ENCODE measurements at places on chromosomes 12 and 14. TPM values are rescaled to one million over a fixed set of nuclear protein-coding genes. Genes with fewer than 3 reads are reported as not detected.
A peak's percentile ranks its signal among the peaks of the same experiment; 100 is the strongest.

DNA sequence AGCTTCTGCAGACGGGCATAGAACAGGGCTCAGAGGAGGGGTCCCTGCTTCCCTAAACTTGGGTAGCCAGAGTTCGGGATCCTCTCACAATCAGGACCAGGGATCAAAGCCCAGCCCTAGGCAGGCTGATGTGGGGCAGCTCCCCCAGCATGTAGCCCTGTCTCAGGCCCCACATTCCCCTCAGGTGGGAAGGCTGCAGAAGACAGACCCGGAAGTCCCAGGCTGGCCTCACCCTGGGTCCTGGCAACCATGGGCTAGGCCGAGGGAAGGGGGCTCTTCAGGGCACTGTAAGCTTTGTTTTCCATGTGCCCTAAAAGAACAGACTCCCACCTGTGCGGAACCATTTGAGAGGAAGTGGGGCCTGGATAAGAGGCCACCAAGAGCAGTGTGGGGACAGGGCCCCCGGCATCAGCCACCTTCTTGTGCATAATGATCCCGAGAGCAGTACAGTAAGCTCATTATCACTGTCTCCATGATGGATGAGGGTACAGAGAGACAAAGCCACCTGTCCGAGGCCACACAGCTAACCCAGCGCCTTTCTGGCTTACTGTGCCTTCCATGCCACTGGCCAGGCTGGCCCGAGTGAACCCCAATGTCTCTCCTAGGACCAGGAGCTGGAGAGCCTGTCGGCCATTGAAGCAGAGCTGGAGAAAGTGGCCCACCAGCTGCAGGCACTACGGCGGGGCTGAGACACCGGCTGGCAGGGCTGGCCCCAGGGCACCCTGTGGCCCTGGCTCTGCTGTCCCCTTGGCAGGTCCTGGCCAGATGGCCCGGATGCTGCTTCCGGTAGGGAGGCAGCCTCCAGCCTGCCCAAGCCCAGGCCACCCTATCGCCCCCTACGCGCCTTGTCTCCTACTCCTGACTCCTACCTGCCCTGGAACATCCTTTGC, 11.5 kb downstream of the CHGA start:
- DNase-seq: no peak

- DNase-seq: peak; percentile 60
These were observed 177.9 kb upstream of the PRMT8 start for GRCh38 chr12:3313066-3313465.

GRCh38 chr14:69500736-69501135, 16.2 kb downstream of the PLEKHD1 start:
- DNase-seq: no peak

DNA sequence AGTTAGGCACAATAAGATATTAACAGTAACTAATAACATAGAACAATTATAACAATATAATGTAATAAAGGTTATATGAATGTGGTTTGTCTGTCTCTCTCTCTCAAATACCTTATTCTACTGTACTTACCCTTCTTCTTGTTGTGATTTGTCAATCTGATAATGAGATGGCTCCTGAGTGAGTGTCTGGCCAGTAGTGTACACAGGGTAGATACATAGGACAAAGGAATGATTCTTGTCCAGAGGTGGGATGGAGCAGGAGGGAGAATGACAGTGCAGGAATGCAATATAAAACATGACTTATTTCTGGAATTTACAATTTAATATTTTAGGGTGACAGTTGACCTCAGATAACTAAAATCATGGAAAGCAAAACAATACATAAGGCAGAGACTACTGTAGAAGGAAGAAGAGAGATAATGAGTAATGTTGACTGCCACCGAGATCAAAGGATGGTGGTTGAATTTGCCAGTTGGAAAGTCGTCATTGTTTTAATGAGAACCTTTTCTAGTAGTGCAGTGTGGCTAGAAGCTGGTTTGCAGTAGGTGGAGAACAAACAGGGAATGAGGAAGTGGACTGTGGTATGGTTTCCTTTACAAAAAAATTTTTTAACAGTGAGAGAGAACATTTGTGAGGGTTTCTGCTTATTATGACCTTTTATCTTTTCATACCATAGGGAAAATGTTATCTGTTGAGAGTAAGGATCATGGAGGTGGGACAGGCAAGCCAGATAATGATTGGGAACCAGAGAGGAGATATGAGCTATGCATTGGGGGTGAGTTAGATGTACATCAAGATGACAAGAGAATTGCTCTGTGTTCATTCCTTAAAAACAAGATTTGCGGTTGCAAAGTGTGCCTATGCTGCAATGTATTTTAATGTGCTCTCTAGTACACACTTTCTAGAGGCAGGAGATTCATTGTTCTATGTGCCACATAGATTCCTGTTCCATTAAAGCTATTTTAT, 458.3 kb downstream of the BTG1 start:
- DNase-seq: no peak

DNA sequence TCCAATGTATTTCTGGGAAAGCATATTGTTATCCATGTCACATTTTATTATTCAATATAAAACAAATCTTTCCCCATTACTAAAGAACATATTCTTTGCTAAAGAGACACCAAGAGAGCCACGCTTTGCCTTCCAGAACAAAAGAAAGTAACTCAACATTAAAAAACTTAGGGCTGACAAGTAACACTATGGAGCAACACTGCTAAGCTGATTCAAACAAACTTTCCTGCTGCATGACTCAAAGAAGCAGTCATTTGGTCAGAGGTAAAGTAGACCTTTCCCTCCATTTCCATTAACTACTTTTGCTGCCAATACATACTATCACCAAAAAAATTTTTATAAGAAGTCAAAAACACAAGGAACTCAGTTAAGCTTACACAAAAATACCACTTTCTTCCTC, 83.0 kb downstream of the DENND5B start:
- DNase-seq: no peak

DNA sequence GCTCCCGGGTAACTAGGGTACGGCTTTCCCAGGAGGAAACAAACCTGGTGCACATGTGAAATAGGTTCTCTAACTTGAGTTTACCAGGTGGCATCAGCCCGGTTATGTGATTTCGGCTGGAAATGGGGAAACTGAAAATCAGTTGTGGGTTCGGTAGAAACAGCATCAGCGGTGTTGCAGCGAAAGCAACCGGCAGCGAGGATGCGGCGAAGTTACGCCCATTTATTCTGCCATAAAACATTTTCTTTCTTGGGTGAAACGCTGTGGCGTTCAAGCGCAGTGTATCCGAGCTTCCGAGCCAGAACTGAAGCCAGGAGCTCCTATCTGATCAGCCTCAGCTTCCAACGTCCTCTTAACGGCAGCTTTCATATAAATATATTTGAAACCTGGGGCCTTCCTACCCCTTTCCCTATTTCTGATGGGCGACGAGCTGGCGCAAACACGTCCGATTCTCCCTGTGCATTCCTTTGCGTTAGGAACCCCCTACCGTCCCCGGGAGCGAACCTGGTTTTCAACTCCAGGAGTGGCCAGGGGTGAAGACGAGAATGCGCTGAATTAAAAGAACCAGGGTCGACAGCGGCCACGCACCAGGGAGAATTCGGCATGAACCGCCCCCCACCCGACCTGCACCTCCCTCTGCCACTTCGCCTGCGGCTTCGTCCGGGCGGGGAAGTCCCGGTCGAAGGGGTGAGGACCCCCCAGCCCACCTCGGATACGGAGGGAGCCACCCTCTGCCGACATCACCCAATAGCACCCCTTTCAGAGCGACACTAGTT, 1.6 kb downstream of the DPF3 start:
- DNase-seq: peak; percentile 18

GRCh38 chr14:65045709-65046108, 56.6 kb downstream of the MAX start:
- DNase-seq: no peak

DNA sequence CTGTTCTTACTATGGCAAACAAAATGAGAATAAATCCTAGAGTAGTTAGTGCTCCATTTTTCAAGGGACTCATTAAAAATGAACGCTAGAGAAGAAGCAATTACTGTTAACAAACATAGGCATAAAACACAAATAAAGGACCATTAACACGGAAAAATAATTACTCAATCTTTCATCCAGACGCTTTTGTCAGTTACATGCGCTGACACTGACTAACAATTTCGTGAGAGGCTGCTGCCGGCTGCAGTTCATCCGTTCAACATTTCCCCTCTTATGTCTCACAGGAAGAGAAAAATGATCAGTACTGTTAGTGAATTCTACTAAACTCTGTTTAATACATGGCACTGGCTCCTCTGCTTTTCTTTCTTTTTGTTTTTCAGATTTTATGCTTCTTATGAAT, 472.7 kb upstream of the FLRT2 start:
- no peak for DNase-seq

DNA sequence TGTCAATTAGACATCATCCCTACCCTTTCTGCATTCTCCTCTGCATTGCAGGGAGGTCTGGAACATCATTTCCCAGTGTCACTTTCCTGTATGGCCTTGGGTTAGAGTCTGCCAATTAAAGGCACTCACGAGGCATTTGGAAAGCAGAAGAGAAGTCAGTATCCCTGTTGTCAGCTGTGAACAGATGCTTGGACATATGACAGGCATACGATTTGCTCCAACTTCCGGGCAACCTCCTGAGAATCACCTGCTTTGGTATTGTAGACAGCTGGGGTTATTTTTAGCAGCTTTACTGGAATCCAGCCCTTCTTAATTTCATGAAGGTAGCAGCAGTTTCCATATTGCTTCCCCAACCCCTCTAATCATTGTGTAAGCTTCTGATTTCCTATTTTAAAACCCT, 88.7 kb upstream of the DHRS4 start:
- no peak for DNase-seq

DNA sequence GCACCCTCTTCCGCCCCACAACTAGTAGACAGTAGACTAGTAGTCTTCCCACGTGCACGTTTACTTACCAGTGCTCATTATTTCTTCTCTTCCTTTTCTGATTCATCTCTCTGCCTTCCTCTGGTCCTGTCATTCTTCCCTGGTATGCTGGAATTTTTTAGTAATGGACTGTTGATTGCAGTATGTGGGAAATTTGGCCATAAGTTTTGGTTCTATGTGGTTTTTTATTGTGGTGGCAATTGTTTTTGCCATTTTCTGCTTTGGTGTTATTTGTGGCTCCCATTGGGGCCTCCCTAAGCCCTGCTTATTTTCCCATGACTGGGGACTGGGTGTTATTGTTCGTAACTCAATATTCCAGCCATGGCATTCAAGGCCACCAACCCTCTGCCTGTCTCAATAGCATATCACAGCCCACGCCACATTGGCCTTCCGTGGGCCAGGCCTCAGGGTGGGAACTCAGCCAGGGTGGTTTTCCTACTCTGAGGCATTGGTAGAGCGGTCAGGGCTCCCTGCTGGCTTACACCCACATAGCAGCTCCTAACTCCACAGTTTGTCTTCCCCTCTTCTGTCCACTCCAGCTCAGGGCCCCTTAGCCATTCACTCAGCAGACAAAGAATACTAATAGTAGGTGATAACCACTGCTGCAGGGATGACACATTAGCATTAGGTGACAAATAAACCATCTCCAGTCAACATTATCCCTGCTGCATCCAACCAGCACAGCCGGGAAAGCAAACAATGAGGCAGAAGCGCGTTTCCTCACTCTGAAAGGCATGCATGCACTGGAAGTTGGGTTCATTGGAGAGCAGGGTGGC, 321.5 kb downstream of the CACNA1C start:
- DNase-seq: no peak

DNA sequence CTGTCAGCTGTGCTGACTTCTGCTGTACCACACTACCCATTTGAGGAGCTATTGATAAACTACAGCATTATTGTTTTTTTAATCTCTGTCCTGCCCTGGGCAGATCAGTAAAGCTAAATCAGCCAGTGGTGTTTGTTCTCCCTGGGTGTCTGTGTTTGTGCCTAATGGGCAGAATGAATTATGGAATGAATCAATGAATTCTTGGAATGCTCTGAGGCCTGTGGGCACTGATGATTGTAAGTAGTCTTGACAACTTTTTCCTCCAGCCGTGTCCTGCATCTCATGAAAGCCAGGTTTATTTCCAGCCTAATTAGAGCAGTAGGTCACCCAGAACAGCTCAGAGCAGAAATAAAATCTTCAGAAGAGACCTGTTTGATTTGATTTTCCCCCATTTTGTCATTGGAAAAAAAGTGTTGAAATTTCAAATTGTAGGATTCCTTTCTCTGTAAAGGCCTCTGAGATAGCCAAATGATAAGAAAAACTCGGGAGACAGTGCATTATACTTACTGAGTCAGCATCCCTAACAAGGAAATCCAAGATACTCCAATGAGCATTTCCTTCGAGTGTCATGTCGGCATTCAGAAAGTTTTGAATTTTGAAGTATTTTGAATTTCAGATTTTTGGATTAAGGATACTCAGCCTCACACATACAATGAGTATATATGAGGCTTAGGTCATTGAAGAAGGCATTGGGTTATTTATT, 19.4 kb upstream of the EVL start:
- DNase-seq: no peak

GRCh38 chr12:127043731-127044130, 1223.2 kb upstream of the TMEM132C start:
- DNase-seq: no peak

Gene KCNH3
- total RNA-seq: not detected

Gene SERPINA4
- not detected for total RNA-seq

GRCh38 chr12:16726879-16727278, 120.9 kb upstream of the LMO3 start:
- DNase-seq: peak; percentile 48

DNA sequence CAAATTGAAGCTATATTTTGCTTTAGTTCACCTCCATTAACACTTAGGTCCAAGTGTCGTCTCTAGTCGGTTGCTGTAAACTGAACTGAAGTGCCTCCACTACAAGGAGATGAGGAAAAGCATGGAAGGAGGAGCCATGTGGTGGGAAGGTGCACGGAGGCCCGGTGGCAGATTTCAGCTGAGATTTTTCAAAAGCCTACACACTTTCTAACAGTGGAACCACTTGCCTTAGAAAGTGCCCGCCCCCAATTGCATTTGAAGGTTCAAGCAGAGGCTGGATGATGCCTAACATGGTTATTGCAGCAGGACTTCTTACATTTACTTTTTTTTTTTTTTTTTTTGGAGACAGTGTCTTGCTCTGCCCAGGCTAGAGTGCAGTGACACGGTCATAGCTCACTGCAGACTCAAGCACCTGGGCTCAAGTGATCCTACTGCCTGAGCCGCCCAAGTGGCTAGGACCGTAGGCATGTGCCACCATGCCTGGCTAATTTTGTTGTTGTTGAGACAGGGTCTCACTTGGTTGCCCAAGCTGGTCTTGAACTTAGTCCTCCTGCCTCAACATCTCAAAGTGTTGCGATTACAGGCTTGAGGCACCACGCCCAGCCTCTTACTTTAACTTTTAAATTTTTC, 27.6 kb downstream of the EML1 start:
- DNase-seq: no peak

DNA sequence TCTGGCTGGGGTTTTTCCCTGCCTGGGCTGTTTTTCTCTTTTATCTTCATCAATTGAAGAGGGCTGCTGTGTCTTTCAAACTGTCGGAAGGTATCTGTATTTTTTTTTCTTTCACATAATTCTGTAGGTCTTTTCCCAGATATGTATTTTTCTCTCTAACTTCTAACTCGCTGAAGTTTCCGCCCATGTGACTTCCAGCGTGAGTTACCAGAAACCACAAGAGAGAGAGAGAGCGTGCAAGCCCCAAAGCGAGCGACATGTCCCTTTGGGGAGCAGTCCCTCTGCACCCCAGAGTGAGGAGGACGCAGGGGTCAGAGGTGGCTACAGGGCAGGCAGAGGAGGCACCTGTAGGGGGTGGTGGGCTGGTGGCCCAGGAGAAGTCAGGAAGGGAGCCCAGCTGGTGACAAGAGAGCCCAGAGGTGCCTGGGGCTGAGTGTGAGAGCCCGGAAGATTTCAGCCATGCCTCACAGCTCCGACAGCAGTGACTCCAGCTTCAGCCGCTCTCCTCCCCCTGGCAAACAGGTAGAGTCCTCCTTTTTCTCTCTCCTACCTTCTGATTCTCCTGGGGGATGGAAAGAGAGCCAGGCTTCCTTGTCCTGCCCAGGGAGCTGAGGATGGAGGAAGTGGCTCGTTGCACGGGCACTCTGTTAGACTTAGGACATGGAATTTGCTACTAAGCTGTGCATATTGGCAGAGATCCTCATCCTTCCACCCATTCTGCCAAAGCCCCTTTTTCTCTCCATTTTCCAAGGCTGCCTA, at the start of gene BATF:
Gene BATF, plus strand, starts transcription at position 246 of the 759 bp plus-strand sequence. Its CDS starts 214 bp downstream, at position 460.
- no peak for DNase-seq
